ENCODE measurements at places on chromosomes 1 and 21. TPM values are rescaled to one million over a fixed set of nuclear protein-coding genes. Genes with fewer than 3 reads are reported as not detected.

GRCh38 chr1:30692201-30692947 is 31.0 kb downstream of the MATN1 start:
- no peak overlapping the region for H3K4me3 ChIP-seq
- H3K27ac ChIP-seq: no peak overlapping the region
- no peak for DNase-seq

- H3K4me3 ChIP-seq: no peak overlapping the region
- H3K27me3 ChIP-seq: no peaks in the 10 kb centered on the region
- no peak for DNase-seq
These were observed 51.7 kb downstream of the RASSF5 start for GRCh38 chr1:206558794-206559671.

DNA sequence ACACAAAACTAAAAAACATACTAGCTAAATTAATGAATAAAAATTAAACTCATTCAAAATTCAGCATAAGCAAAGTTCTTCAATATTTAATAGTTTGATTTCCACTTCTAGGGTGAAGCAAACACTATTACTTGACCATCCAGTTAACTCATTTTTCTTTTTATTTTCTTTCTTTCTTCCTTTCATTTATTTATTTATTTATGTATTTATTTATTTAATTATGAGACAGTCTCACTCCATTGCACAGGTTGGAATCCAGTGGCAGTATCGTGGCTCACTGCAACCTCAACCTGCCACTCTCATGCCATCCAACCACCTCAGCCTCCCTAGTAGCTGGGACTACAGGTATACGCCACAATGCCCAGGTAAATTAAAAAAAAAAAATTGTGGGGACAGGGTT is 2069.5 kb downstream of the NCAM2 start:
- H3K4me1 ChIP-seq: no peaks in the 10 kb centered on the region
- H3K27ac ChIP-seq: no peak overlapping the region
- no peak for DNase-seq
- no peaks in the 10 kb centered on the region for H3K36me3 ChIP-seq
- no peaks in the 10 kb centered on the region for H3K27me3 ChIP-seq

DNA sequence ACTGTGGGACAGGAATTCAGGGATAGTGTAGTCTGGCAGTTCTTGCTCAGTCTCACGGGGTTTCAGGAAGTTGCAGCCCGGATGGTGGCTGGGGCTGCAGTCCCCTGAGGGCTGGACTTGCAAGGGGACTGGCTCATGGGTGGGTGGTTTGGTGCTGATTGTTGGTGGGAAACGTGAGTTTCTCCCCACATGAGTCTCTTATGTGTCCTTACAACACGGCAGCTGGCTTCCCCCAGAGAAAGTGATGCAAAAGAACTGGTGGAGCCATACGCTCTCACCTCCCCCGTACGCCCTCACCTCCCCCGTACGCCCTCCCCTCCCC is 64.9 kb downstream of the EVA1C start:
- H3K27ac ChIP-seq: no peak overlapping the region
- DNase-seq: no peak
- H3K4me1 ChIP-seq: no peaks in the 10 kb centered on the region
- H3K4me3 ChIP-seq: no peak overlapping the region

DNA sequence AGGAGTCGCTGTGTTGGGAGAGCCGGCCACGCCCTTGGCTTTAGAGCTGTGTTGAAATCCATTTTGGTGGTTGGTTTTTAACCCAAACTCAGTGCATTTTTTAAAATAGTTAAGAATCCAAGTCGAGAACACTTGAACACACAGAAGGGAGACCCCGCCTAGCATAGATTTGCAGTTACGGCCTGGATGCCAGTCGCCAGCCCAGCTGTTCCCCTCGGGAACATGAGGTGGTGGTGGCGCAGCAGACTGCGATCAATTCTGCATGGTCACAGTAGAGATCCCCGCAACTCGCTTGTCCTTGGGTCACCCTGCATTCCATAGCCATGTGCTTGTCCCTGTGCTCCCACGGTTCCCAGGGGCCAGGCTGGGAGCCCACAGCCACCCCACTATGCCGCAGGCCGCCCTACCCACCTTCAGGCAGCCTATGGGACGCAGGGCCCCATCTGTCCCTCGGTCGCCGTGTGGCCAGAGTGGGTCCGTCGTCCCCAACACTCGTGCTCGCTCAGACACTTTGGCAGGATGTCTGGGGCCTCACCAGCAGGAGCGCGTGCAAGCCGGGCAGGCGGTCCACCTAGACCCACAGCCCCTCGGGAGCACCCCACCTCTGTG is 4.7 kb downstream of the C1orf35 start:
- H3K27ac ChIP-seq: no peak overlapping the region
- no peak for DNase-seq

DNA sequence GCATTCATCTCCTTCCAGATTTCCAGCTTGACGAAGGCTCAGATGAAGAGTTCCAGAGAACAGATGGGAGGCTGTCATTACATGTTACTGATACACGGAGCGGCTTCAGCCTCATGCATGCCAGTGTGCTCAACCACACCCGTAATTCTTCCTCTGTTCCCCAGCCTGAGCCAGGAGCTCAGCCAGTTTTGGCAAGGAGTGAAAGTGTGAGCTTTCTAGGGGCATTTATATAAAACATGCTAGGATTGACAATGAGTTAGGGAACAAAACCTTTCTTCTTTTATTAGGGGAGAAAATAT is 290.4 kb upstream of the PLXNA2 start:
- H3K4me1 ChIP-seq: no peaks in the 10 kb centered on the region
- no peak for DNase-seq
- H3K36me3 ChIP-seq: no peaks in the 10 kb centered on the region
- no peaks in the 10 kb centered on the region for H3K27me3 ChIP-seq
- no peak overlapping the region for H3K27ac ChIP-seq

GRCh38 chr21:44305691-44306090 is 5.8 kb downstream of the PFKL start:
- no peaks in the 10 kb centered on the region for H3K27me3 ChIP-seq
- H3K36me3 ChIP-seq: peaks cover 20% of the 10 kb centered on the region
- no peak overlapping the region for H3K27ac ChIP-seq
- H3K4me3 ChIP-seq: no peak overlapping the region
- H3K4me1 ChIP-seq: peaks cover 4% of the 10 kb centered on the region
- DNase-seq: no peak

- no peaks in the 10 kb centered on the region for H3K4me1 ChIP-seq
- no peak overlapping the region for H3K27ac ChIP-seq
- no peak for DNase-seq
- H3K4me3 ChIP-seq: no peak overlapping the region
- H3K36me3 ChIP-seq: no peaks in the 10 kb centered on the region
- H3K27me3 ChIP-seq: no peaks in the 10 kb centered on the region
These were observed 114.3 kb upstream of the GRIK3 start for GRCh38 chr1:37148663-37149062.

DNA sequence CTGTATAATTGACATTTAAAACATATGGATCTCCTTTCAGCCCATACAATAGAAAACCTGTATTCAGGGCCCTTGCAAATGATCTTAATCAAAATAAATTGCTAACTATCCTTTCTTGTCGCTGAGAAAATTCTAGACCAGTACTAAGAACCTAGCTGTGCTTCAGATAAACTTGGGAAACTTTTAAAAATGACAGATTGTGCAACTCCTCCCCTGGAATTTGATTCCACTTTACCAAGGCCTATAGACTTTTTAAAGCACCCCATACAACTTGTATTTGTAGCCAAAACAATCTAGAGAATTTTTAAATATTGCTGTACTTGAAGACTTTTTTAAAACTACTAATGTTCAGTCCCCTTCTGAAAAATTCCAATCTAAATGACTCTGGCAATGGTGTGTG is 51.6 kb downstream of the ZNF644 start:
- H3K27me3 ChIP-seq: no peaks in the 10 kb centered on the region
- DNase-seq: no peak
- H3K27ac ChIP-seq: no peak overlapping the region
- H3K4me1 ChIP-seq: no peaks in the 10 kb centered on the region

VAMP4 gene
- 20.9 TPM for total RNA-seq

ELAPOR1 gene
- 8.9 TPM for total RNA-seq

CELA3A gene
- total RNA-seq: 11.7 TPM

All from lung (tissue), 17 donors.